Tongue (tissue), 3 donors: ENCODE measurements at places on chromosomes 5 and 9. TPM values are rescaled to one million over a fixed set of nuclear protein-coding genes. Genes with fewer than 3 reads are reported as not detected.

DNA sequence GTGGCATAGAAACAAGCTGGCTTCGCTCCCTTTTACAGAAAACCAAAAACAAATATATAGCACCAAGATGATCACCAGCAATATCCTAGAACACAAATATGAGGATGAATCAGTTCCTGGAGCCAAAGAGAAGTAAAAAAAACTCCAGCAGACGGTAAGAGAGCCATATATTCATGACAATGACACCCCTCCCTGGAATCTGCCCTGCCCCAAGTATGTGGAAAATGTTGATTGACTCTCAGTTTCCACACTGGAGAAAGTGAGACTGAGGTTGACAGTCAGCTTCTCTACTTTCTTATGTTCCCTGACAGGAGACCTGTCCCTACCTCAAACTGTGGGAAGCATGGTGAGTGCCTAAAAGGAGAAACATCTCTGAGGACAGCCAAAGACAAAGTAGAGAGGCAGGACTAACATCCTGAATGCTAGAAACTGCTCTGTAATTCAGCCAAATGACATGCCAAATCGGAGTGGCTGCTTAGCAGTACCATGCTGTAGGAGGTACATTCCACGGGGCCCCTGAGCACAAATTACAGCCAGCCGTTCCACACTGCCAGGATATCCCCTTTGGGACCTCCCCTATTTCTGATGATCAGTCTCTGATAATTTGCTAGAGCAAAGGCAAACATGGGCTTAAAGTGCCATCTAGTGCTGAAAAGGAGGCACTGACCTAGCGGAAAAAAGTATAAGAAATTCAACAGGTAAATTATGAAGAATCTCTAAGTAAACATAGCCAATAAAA, 424.0 kb upstream of the RGMB start:
- no peak for DNase-seq

Gene UGT3A1
- 26.6 TPM for total RNA-seq

Gene PRR16
- total RNA-seq: 5.2 TPM

GRCh38 chr5:173778152-173778782, 109.9 kb upstream of the CPEB4 start:
- peak; percentile 22 for DNase-seq

DNA sequence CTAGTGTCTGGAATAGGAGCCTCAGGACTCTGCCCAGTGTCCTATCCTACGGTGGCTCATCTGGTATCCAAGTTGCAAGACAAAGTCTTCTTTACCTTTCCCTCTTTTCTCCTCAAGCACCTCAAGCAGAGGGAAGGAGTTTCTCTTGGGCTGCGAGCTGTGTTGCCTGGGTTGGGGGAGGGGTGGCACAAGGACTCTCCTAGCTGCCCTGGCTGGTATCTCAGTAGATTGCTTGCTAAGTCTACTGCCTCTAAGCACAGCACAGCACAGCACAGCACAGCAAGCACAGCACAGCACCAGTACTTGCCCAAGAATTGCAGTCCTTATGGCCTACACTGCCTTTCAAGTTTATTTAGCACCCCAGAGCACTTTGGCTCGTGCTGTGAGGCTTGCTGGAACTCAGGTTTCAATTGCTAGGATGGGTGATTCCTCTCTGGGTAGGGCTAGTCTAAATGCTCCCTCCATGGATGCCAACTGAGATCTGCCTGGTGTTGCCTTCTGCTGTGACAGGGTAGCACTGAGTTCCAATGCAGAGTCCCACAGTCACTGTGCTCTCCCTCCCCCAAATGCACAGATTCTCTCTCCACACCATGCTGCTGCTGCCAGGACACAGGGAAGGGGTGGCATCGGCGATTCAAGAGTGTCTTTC, 213.1 kb upstream of the POU5F2 start:
- DNase-seq: no peak

- DNase-seq: no peak
These were observed 3.9 kb upstream of the MGAT1 start for GRCh38 chr5:180806351-180807011.

Gene CDKN2B-AS1
- not detected for total RNA-seq

- peak; percentile 64 for DNase-seq
These were observed 64.0 kb upstream of the FYB1 start for GRCh38 chr5:39283231-39283818.

GRCh38 chr9:97487861-97488260, 13.6 kb upstream of the TMOD1 start:
- DNase-seq: no peak

Gene PCA3
- 0.62 TPM for total RNA-seq

DNA sequence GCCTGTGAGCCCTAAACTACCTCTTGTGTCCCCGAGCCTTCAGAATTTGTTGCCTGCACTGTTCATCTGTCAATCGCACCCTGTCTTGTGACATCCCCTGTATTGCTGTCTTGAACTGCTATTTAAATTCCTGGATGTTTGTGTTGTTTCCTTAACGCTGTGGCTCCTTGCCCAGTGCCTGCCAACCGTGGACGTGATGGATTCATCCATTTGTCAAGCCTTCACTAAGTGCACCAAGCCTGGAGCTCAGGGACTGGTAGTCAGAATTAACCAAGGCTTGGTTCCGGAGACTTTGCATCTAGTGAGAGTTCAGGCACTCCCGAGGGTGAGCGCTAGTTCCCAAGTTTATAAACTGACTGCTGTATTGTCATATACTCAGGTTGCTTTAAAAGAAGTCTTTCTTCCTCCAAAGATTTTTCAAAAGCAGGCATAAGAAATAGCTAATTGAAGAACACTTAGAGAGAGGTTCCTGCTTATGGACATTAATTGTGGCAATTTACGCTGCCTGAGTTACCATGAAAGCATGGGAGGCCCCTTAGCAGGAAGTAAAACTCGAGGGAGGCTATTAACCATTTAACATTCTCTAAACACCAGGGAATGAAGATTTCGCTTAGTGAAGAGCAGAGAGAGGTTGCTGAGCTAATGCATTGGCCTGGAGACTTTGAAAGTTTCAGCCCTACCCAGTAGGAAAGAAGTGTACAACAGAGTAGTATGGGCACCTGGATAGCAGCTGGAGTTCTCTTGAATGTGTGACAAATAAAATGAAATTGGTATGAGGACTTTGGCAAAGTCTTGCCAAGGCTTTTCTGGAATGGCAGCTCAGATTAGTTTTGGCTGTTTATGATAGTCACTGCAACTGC, 29.0 kb downstream of the RGS3 start:
- peak; percentile 66 for DNase-seq

DNA sequence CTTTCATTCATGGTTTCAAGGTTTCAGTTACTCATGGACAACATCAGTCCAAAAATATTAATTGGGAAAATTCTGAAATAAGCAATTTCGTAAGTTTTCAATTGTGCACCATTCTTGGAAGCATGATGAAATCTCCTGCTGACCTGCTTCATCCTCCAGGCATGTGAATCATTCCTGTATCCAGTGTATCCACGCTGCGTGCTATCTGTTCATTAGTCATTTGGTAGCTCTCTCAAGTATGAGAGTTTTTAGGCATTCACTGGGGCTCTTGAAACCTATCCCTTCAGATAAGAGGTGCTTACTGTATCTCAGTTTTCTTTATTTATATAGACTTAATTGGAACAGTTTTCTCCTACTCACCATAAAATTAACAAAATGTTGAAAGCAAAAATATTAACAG, 293.0 kb downstream of the CDH12 start:
- no peak for DNase-seq

- DNase-seq: peak; percentile 48
These were observed 1.5 kb downstream of the NDFIP1 start for GRCh38 chr5:142110046-142110531.

- no peak for DNase-seq
These were observed 16.2 kb downstream of the ISOC1 start for GRCh38 chr5:129110742-129111141.

Gene MPDZ
- 86.0 TPM for total RNA-seq

DNA sequence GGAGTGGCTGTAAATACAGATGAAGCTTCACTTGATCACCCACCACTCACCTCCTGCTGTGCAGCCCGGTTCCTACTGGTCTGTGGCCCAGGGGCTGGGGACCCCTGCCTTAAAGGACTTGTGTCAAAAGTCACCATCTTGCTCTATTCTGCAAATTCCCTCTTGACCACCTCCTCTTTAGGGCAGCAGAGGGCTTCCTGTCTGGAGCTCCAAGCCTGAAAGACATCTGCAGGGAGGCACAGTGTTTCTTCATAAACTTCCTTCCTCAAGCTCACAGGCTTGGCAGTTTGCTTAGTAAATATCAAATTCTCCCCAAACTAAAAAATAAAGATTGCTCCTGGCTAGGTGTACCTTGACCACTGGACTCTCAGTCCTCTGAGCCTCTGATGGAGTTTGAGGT, 104.4 kb downstream of the FRMD3 start:
- DNase-seq: no peak

DNA sequence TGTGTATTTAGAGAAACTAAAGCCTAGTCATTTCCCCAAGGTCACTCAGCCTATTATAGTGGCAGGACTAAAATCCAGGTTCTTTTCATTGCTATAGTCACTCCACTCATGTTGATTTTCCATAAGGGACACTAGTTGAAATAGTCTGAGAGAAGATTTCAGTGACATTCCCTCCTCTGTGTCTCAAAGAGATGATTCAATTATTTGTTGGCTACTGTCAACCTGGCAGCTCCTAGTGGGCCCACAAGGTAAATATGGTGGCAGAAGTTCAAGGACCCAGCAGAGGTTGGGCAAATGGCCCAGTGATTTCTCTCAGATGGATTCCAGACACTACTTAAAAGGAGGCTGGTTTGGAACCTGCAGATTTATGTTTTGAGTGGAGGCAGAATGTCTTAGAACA, 48.1 kb downstream of the G3BP1 start:
- DNase-seq: no peak

Gene CAMK2A
- 42.6 TPM for total RNA-seq

GRCh38 chr5:580436-580835, 31.7 kb upstream of the CEP72 start:
- no peak for DNase-seq

GRCh38 chr5:1827025-1827885, 26.0 kb downstream of the NDUFS6 start:
- no peak for DNase-seq

Gene DOCK2
- 11.5 TPM for total RNA-seq

GRCh38 chr9:22413884-22414283, 32.7 kb upstream of the DMRTA1 start:
- DNase-seq: no peak

Gene HOMER1
- 42.1 TPM for total RNA-seq

DNA sequence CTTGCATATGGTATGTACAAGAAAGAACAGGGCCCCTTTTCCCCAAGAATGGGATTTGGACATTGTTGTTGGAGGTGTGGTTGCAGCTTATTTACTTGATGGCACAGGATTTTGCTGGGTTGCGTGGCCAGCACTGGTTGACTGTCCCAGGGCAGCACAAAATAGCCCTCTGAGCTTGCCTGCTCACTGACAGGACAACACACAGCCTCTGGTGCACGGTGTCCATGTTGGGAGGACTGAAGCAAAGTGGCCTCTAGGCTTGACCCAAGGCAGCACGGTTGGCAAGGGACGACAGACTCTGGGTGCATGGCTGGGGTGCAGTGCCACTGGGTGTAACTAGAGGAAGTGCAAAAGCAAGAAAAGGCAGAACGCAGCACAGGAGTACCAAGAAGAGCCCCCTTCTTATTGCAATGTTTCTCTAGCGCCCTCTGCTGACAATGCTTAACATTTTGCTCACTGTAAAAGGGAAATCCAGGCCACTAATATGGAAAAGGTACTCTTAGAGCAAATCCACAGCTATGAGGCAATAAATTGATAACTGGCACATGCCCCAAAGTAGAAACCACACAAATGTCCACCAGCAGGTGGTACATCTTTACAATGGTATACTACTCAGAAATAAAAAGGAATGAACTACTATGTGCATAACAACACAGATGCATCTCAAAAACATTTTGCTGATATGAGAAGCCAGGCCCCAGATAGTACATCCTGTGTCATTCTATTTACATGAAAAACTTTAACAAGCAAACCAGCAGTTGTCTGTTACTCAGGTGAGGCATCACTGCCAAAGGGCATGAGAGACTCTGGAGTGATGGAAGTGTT, 47.4 kb upstream of the BARX1 start:
- DNase-seq: peak; percentile 83

DNA sequence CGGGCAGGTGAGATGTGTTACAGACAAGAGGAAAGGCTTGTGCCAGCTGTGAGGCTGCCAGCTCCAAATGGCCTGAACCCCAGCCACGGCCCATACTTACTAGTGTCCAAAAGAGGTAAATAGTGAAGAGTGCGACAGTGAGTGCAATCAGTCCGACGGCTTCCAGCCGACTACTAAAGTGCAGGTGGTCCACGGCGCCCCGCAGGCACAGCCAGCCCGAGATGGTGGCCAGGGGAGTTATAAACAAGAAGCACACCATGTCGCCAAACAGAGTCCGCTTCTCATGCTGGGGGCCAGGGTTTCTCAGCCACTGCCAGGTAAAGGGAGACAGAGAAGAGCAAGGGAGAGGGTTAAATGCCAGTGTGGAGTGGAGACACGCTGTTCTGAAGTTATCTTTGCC, 101.1 kb downstream of the LMNB1 start:
- no peak for DNase-seq

Gene ZDHHC11
- 25.2 TPM for total RNA-seq

GRCh38 chr9:115615000-115615401, 497.0 kb upstream of the TNC start:
- no peak for DNase-seq

DNA sequence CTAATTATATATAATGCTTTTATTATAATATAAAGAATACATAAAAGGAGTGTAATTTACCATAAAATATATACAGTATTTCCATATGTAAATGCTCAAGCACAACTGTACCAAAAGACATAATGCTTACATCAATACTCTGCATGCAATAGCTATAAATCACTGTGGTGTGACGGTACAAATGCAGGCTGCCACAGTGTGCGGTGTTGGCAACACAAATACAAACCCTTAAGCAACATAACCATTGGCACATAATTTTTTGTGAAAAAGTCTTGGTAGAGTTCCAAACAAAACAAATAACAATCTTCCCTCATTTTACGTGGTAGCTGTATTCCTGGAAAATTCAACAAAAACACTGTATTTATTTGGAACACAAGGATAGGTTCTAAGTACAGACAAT, 1.9 kb upstream of the SHISAL2B start:
- no peak for DNase-seq

GRCh38 chr5:177472460-177473442, 683 bp downstream of the DBN1 start:
- DNase-seq: peak; percentile 82

- DNase-seq: no peak
These were observed 164.1 kb downstream of the HSD17B3 start for GRCh38 chr9:96137671-96138429.

DNA sequence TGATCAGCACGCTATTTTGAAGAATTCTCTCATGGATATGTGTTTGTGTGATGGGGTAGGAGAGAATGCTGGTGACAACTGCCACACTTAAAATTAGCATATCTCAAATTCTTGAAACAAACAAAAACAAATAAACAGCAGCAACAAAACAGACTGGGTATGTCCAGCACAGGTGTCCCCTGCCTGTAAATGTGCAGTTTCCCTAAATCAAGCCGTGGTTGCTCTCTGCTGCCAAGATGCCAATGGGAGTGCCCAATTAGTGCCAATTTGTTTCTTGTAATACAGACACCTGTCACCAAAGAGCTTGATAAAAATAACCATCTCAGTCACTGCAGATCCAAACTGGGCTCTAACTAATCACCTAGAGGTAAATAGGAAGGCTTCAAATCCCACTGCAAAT, 144.2 kb upstream of the SMARCA2 start:
- DNase-seq: no peak

Gene RPL12
- 875 TPM for total RNA-seq

GRCh38 chr5:130090569-130091270, 186.5 kb downstream of the CHSY3 start:
- peak; percentile 10 for DNase-seq

- no peak for DNase-seq
These were observed 20.9 kb upstream of the LURAP1L start for GRCh38 chr9:12753931-12754330.
